ENCODE measurements at places on chromosomes 6 and 20.

- no peak for DNase-seq
Measured at GRCh38 chr20:24781418-24781980, 167.6 kb upstream of the CST7 start.

DNA sequence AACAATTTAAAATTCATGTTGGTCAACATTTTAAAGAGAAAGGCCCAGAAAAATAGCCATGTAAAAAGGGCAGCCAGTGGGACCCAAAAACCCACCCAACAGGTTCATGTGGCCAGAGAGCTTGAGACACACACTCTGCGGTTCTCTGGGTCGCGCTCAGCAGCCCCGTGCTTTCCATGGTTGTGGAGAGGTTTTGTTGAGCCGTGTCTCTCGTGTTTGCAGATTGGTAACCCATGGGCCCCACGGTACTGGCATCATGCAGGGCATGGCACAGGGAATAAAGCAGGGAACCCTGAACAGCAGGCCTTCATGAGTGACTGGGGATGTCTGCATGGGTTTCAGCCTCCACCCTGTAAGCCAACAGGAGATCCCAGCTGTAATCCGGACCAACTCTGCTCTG, 127.7 kb upstream of the CST7 start:
- no peak for DNase-seq

DNA sequence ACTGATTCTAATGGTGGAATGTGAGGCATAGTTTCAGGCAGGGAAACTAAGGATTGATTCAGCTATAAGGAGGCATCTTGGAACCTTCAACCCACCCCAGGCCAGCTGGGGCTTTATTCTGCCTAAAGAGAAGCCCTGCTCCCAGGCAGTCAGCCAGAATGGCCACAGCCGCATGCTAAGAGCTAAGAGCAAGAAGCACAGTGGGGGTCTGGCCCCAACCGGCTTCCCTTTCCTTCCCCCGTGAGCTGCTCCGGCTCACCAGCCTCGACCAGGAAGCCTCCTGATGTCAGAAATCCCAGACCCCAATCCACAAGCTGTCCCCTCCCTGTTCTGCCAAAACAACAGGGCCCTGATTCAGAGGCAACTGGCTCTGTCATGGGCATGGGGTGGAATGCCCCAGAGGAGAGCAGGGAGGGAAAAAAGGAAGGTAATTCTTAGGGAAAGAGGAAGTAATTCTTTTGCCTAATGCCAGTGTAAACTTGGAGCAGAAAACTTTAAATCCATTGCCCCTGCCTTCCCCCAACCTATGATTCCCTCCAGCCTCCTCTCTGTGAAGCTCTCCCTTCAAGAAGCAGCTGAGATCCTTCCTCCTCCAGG, 6.9 kb downstream of the GRM4 start:
- DNase-seq = no peak

DNA sequence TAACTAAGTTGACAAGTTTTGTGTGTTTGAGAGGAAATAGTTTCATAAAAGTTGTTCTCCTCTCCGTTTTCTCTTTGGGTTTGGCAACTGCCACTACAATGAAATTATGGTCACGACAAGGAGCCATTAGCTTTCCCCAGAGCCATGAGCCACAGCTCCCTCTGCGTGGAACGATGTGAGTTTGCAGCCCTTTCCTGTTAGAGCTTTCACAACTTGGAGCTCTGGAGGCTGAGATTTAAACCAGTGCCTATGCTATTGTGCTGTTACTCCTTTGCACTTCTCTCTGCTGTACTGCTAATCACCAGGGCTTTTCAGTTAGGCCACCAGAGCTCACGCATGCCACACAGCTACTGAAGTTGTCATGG, 29.3 kb upstream of the TXNDC5 start:
- DNase-seq = no peak

DNA sequence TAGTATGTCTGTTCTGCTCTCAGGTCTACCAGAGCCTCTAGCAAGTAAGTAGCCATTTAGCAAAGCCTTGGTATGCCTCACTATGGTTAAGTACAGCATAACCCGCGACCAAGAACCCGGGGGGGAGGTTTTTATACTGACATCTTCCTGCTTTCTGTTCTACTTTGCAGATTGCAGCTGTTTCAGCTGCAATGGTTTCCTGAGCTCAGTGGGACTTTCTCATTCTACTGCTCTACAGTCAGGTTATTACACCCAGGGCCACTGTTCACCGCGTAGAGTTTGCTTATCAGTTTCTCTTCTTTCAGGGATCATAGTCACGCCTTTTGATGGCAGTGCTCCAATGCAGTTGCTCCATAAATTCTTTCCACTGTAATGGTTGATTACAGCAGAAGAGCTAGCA, 631.3 kb downstream of the TFAP2A start:
- no peak for DNase-seq

DNA sequence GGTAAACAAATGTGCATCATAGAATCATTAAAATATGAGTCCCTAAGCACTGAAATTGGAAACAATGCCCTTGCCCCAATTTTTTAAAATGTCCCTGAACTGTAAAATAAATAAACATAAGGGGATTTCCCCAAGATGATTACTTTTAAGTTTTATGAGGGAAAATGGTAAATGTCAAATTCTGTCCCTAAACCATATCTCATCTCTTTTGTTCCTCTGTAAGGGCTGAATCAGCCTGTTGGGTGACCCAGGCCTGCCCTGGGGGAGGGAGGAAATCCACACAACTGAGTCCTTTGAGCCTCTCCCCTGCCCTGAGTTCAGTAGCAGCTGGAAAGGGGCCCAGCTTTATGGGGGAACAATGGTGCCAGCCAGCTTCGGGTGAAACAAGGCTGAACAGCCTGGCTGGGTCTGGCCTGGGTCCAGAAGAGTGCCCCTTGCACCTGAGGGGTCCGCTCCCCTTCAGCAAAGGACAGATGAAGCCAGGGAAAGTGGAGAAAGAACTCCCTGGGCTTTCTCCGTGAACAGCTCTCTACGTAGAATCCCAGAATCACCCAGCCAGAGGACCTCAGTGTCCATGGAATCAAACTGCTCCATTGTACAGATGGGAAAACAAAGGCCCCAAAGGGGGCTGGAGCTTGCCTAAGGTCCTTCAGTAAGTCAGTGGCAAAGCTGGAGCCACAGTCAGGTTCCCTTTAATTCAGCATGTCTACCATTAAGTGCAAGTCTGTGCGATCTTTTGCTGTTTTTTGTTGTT, 28.2 kb upstream of the ITCH start:
- no peak for DNase-seq

- DNase-seq = peak; percentile 27
Measured at GRCh38 chr6:52574709-52575501, 2.0 kb downstream of the TRAM2 start.

- no peak for DNase-seq
Measured at GRCh38 chr20:39092733-39093410, 130.7 kb downstream of the DHX35 start.

- DNase-seq = no peak
Measured at GRCh38 chr6:4164117-4164442, 28.7 kb upstream of the ECI2 start.

DNA sequence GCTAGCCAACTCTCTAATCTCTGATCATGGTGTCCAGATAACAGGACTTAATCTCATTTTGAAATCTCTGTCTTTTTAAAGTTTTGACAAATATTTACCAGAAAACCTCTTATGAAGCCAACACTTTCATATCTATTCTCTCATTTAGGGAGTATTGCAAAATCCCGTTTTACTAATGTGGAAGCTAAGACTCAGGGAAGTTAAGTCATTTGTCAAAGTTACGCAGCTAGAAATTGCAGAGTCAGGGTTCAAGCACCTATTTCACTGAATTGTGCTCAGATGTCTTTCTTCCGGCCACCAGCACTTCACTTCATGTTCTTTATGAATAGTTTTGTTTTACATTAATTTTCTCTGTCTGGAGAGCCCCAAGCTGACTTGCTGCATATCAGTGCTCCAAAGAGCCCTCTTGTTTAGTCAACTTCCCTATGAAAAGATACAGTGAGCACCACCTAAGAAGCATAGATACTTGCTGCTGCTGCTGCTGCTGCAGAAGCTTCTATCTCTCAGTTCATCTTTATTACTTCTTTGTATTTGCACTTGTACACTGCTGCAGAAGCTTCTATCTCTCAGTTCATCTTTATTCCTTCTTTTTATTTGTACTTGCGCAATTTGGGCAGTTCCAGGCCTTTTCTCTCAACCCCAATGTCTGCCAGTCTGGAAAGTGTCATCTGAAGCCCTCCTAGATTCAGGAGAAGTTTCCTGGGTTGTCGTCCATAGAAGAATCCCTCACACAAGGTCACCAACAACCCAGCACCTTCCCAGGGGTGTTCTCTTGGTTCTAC, 329.7 kb downstream of the MAFB start:
- no peak for DNase-seq

GRCh38 chr6:142542704-142543233, 241.0 kb downstream of the ADGRG6 start:
- DNase-seq = no peak

DNA sequence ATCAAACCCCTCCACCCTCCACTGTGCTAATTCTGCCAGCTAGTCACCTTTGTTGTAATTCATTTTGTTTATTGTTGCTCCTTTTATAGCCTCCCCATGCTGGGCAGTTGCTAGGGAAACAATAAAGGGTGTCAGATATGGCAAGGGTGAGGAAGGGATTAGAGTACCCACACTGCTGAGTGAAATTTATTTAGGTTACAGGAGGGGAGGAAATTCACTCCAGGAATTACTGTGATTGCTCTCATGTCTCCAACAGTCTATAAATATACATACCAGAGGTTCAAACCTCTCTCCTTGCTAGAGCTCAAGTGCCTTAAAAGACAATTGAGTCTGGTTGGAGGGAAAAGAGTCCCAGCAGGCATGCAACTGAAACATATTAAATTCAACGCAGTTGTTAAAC, 90.6 kb upstream of the ADGRF1 start:
- no peak for DNase-seq

- DNase-seq = no peak
Measured at GRCh38 chr6:118382126-118382525, 166.0 kb upstream of the PLN start.

GRCh38 chr20:43320536-43320935, 130.8 kb upstream of the PTPRT start:
- DNase-seq = no peak

GRCh38 chr20:8740265-8740664, 328.6 kb upstream of the PLCB4 start:
- no peak for DNase-seq

GRCh38 chr20:64182146-64182865, 18.1 kb downstream of the MYT1 start:
- no peak for DNase-seq

- DNase-seq = no peak
Measured at GRCh38 chr6:149567194-149567586, 1.0 kb downstream of the GINM1 start.
